Stimulated activated CD8-positive, alpha-beta memory T cell treated with anti-CD3 and anti-CD28 coated beads, Interleukin-4, amount 100 ng/mL, for 1 hour (primary cell): ENCODE measurements at places on chromosomes 2 and 18.

DNA sequence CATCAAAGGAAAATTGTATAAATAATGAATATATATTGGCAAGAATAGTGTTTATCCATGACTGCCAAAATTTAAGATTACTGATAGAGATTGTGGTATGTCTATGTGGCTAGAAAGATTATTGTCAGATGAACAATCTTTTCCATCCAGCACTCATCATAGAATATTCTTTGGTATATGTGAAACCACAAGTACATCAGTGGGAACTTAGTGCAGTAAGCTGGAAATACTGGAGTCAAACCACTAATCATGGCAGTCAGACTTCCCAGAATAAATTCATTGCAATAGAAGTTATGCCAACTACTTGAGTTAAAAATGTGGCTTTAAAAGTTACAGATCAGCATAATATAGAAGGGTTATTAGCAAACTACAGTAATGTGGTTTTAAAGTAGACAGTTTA lies 310.3 kb downstream of the GULP1 start:
- DNase-seq, result no peak

GRCh38 chr2:132774189-132774588 lies 104.2 kb upstream of the LYPD1 start:
- DNase-seq, result no peak

- DNase-seq, result no peak
These were observed 45.7 kb downstream of the RALB start for GRCh38 chr2:120298173-120298835.

GRCh38 chr2:60285626-60286316 lies 267.7 kb downstream of the BCL11A start:
- DNase-seq, result no peak

GRCh38 chr2:134002391-134002790 lies 251.5 kb upstream of the MGAT5 start:
- DNase-seq, result no peak

DNA sequence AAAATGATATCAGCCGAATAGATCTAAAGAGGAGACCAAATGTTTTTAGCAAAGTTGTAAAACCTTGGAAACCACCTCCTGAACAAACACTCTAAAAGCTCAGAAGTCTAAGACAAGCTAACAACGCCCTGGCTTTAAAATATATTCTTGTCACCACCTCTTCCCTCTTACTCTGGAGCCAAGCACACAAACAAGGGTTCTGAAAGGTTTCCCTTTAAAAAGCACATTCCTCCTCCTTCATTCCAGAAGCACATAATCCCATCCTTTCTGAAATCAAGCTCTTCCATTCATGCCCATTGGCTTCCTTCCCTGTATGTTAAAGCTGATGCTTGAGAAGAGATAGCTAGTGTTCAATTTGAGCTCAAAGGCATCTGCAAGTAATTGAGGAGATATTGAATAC lies 382.0 kb downstream of the LNPK start:
- no peak for DNase-seq

DNA sequence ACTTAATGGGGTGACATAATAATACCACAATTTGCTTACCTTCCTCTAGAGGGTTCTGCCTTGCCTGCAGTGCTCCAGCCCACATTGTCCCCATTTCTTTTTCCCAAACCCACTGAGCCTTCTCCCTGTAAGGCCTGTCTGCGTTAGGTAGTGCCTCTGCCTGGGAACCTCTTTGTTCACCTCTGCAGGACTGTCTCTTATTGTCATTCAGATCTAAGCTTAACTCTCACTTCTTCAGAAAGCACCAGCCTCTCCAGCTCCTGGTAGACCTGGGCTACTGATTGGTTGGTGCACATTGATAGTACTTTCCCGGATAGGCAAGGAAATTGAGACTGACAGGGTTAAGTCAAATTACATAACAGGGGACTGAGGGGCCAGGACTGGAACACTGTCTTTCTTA lies 49.1 kb downstream of the CCDC85A start:
- no peak for DNase-seq

GRCh38 chr2:120384486-120385354 lies 38.8 kb downstream of the INHBB start:
- no peak for DNase-seq

DNA sequence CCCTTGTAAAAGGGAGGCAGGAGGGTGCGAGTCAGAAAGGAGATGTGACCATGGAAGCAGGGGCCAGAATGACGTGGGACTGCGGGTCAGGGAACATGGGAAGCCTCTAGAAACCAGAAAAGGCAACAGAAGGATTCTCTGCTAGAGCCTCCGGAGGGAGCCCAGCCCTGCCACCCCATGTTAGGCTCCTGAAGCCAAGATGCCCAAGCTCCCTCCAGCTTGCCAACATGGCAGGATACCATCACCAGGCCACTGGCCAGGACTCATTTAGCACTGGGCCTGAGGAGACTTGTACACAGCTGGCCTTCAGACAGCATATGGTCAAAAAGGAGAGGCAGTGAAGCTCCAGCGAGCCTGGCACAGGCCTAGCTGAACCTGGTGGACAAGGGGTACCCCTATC lies 5.6 kb downstream of the TMEM247 start:
- no peak for DNase-seq

DNA sequence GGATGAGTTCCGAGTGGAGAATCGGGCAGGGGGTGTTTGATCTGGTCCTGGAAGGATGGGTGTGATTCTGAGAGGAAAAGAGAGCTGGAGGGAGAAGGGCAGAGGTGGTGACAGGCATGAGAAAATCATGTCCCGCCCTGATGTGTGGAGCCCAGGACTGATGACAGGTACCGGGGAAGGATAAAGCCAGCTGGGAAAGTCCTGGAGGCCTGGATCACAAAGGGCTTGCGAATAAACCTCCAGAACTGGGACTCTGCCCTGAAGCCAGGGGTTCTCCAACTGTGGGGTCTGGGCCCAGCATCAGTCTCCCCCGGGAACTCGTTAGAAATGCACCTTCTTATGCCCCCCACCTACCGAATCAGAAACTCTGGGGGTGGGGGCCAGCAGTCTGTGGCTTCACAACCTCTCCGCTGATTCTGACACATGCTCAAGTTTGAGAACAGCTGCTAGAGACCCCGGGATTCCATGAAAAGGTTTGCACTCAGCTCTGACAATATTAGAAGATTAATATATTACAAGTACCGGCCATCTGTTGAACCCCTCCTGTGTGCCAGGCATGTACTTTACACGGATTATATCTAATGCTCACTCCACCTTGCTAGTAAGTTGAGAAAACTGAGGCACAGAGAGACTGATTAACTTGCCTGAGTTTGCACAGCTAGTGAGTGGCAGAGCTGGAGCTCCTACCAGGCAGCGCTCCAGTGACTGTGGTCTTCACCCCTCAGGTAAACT lies 8.0 kb downstream of the TNFRSF11A start:
- DNase-seq, result no peak
